ENCODE measurements at places on chromosomes 6 and 20.
A peak's percentile ranks its signal among the peaks of the same experiment; 100 is the strongest.

- DNase-seq = peak; percentile 41
Observed at GRCh38 chr6:170074435-170074834, 216.4 kb downstream of the DLL1 start.

DNA sequence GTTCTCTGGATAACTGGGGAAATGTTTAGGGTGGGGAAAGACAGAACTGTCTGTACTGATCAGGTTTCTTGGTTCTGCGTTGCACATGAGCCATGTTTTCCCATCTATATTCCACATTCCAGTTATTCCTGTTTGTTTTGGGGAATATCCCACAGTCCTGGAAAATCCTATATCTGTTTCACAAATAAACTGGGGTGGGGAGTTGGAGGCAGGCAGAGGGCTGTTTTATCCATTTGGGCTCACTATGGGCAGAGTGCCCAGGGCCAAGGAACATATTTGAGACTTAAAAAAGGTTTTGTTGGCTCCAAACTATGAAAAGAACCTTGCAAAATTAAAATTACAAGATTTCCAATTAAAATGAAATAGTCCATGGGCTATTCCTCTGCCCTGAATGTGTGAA lies 21.5 kb downstream of the FOXP4 start:
- no peak for DNase-seq

DNA sequence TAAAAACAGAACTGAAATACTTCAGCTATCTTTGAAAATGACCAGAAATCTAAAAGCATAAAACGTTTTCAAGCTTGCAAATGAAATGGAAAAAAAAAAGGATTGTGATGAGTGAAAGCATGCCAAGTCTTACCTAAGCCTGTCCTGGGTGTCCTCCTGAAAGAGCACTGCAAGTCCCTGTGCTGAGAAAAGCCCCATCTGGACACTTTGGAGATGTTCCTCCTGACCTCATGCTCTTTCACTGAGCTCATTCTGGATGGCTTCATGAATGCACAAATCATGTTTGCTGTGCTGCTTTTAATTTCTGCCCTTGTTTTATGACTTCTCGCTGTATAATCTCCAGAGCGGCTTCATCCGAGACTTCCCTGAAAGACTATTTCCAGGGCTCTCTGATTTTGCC lies 136.0 kb downstream of the SOD2 start:
- no peak for DNase-seq

GRCh38 chr6:23003671-23004467 lies 434.5 kb downstream of the HDGFL1 start:
- peak; percentile 73 for DNase-seq

DNA sequence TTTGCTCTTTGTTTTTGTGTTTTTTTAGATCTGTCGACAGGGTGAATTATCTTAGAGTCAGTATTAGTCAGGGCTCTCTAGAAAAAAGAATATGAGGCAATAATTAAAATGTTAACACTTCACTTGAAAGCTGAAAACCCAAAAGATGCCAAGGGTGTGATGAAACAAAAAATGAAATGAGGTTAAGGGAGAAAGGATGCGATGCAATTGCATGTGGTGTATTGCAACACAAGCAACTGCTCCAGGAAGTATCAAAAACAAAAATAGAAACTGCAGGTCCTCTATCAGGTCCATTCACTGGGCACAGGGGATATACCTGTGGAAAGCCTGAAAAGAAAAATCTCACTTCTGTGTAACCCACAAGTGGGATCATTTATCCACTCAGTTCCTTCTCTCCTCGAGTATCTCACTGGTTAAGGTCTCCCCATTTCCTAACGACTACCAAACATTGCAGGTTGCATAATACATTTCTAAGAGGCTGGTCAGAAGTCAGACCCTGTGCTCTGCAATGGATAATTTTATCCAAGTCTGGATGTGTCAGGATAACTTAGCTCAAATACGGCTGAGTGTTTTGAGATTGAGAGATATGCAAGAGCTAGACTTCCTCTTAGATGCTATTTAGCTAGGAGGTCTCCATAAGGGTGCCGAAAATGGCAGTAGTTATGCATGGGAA lies 257.7 kb upstream of the GJE1 start:
- no peak for DNase-seq

DNA sequence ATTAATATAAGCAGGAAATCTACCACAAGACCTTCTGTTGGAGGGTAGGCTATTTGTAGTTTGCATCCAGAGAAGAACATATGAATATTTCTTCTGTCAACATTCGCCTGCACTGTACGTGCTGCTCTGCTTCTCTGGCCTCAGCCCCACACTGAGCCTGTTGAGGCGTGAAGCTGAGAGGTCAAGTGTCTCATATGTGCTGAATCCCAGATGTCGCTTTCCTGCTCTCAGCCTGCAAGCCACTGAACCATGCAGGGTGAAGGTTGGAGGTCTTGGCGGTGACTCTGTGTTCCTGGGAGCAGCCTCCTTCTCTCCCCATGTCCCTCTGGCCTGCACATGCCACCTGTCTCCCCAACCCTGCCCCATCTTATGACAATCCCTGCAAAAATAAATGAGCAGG lies 83.6 kb downstream of the TMEM170B start:
- DNase-seq = no peak

GRCh38 chr6:626236-626635 lies 30.7 kb downstream of the HUS1B start:
- DNase-seq = no peak

GRCh38 chr20:25491446-25492038 lies 84.1 kb downstream of the GINS1 start:
- DNase-seq = no peak

DNA sequence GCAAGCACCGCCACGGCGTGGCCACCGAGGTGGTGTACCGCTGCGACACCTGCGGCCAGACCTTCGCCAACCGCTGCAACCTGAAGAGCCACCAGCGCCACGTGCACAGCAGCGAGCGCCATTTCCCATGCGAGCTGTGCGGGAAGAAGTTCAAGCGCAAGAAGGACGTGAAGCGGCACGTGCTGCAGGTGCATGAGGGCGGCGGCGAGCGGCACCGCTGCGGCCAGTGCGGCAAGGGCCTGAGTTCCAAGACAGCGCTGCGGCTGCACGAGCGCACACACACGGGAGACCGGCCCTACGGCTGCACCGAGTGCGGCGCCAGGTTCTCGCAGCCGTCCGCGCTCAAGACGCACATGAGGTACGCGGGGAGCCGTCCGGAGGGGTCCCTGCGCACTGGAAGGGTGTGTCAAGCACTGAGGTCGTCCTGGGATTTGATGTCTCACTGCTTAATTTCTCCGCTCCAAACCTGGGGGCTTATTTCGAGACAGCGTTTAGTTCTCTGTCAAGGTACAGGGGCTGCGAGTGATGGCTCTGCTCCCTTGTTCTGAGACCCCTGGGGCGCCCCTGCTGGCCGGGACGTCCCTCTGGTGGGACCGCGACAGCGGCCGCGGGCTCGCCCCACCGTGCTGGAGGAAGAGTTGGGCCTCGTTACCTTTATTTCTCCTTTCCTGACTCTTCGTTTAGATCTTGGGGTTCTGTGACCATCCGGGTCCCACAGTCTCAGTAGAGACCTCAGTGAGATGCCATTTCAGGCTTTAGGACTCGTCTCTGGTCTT lies 3.6 kb downstream of the GZF1 start:
- DNase-seq = no peak

- DNase-seq = no peak
Observed at GRCh38 chr20:43835944-43836508, 78.6 kb upstream of the TOX2 start.

DNA sequence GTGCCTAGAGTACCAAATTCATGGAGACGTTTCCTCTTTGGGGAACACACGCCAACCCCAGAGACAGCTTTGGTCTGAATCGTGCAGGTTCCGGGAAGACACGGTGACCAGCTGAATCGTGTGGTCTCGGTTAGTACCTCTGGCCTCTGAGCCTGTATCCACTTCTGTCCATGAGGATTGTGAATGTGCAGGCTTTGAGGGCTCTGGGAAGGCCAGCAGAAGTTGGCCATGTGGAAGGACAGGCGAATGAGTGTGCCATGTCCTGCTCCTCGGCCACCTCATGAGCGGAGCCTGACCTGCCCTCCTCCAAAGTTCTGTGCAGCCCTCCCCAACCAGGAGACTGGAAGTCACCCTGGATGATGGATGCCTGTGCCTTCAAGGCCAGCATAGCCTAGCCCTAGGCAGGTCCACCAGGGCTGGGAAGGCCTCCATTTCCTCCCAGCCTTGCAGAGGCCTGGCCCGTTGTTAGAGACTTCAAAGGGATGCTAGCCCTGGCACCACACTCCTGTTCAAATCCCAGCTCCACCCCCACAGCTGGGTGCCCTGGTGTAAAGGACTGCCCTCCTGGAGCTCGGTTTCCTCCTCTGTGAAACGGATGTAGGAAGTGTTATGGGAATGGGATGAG lies 1.7 kb upstream of the TMEM74B start:
- no peak for DNase-seq

DNA sequence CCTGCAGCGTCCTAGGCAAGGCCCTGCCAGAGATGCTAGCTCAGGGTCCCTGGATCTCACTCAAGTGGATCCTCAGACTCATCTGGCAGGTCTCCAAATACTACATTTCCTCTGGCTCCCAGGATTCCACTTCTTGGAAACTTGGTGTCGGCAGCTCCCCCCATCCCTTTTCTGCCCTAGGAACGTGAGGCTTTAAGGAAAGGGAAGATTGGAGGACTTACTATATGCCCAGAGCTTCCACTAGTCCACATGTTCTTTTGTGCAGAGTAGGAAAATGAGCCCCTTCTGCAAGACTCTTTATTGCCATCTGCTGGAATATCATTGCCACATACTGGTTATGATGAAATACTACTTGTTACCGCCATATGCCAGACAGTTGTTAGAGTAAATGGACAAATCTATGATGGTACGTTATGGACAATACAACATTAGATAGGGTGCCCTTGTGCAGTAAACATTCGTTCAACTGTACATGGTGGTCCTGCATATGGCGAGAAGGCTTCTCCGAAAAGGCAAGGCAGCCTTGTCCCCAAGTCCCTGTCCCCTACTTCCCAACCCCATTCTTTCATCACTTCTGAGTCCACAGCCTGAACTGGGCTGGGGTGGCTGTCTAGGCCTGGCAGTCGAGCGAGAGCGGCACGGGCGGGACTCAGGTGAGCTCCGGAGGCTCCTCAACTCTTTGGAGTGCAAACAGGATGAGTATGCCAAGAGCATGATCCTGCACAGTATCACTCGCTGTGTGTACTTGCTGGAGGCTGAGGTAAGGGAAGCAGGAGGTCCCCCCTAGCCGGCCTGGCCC lies 780 bp downstream of the ARMC12 start:
- DNase-seq = no peak

DNA sequence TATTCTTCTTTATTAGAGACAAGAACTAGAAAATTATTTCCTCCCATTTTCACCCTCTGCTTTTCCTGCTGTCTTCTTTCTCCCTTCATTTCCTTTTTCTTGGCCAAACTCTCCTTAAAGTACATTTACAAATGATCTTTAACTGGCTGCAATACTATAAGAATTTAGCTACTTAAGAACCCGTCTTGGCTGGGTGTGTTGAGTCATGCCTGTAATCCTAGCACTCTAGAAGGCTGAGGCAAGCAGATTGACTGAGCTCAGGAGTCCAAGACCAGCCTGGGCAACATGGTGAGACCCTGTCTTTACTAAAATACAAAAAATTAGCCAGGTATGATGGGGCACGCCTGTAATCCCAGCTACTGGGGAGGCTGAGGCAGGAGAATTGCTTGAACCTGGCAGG lies 39.3 kb upstream of the SRPK1 start:
- DNase-seq = no peak

- DNase-seq = no peak
Observed at GRCh38 chr20:13119583-13119982, 101.5 kb upstream of the ISM1 start.

- no peak for DNase-seq
Observed at GRCh38 chr6:142846459-142846831, 98.5 kb downstream of the HIVEP2 start.

GRCh38 chr20:33415948-33416347 lies 14.6 kb upstream of the CDK5RAP1 start:
- no peak for DNase-seq

DNA sequence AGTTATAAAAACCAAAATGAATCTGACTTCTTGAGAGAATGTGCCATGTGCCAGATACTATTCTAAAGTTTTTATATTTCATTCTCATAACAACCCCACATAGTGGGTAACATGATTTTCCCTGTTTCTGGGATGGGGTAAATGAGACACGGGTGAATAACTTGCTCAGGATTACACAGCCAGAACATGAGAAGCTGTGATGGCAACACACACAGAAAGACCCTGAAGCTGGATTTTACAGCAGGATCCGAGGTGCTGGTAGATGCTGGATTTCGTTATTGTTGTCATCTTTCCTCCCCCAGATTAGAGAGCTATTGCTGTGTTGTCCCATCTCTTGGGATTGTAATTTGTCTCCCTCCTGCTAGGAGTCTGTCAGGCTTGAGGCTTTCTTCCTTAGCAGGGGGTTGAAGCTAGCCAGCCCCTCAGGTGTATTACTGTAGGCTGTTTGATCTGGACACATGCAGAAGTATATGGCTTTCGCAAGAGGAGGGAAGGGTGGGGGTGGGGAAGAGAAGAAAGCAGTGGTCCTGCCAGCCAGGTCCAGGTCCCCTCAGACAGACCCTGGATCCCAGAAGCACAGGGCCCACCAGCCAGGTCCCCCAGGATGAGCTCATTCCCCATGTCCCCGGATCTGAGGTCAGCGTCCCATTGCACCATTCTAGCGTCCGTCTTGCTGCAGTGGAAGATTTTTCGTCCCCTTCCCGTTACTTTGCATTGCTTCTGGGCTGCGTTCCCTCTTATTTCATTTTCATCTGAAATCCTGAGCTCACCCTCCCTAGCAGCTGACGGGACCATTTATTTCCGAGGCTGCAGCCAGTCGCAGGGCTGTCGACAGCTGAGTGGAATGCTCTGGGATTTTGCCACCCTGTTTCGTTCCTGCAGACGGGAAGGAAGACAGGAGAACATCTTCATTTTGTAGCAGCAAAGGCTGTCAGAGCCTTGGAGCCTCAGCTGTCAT lies 7.3 kb upstream of the KCNG1 start:
- no peak for DNase-seq

- peak; percentile 85 for DNase-seq
Observed at GRCh38 chr6:6736791-6737654, 148.5 kb downstream of the LY86 start.

GRCh38 chr6:919500-919899 lies 226.6 kb upstream of the EXOC2 start:
- no peak for DNase-seq

DNA sequence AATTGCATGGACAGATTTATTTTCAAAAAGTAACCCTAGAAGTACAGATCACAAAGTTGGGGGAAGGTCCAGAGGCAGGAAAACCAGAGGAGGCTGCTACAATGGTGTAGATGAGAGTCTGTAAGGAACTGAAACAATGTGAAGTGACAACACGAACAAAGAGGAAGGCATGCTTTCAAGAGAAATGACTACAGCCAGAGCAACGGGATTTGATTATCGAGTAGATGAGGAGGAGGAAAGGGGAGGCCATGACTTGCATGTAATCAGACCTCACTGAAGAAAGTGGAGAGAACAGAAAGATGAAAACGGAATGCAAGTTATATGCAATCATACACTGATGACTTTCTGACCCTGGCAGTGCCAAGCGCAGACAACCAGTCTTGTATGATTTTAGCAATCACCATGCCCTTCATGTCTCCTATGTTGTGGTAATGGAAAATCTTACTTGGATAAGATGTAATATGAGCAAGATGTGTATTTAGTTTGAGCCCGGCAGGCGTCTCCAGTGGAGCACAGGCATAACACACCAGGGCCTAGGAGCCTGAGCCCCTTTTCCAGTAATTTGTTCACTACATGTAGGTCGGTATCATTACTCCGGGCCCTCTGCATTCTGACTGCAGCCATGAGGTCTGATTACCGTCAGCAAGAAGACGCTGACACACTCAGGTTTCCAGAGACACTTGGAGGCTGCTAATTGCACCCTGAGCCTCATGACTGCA lies 34.0 kb upstream of the FAM83C start:
- DNase-seq = no peak

Measured in left forelimb (tissue), 1 donor.